ENCODE measurements at places on chromosomes 2 and 18.

GRCh38 chr18:23878336-23878900, 136.1 kb upstream of the TTC39C start:
- no peak for DNase-seq

- DNase-seq, result no peak
Measured at GRCh38 chr2:207290833-207291624, 125.3 kb upstream of the KLF7 start.

GRCh38 chr2:241391892-241392665, 36.0 kb downstream of the FARP2 start:
- peak; percentile 25 for DNase-seq

DNA sequence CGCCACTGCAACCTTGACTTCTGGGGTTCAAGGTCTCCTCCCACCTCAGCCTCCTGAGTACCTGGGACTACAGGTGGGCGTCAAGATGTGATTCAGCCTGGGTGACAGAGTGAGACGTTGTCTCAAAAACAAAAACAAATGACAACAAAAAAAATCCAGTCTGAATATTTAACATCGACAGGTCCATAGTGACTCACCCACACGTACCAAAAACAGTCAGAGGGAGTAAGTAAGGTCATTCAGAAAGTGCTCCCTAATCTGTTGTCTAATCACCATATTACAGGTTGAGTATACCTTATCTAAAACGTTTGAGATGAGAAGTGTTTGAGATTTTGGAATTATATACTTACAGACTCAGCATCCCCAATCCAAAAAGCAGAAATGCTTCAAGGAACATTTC, 24.4 kb downstream of the SAP130 start:
- DNase-seq, result no peak

DNA sequence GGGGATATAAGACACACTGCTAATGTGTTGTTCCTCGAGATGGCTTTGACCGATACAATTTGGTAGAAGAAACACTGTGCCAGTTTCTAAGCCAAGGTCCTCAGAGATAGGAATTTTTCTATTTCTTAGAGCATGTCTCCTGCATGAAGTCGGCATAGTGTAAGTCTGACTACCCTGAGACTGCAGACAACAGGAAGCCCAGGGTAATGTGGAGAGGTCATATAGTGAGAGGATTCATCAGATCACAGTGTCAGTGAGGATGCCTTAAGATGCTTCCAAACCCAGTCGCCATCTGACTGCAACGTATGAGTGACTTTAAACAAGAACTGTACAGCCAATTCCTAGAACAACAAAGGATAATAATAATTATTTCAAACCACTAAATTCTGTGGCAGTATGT, 818.3 kb upstream of the GYPC start:
- no peak for DNase-seq

- no peak for DNase-seq
Measured at GRCh38 chr2:134739236-134739878, 20.6 kb upstream of the TMEM163 start.

GRCh38 chr2:159119652-159120257, 151.3 kb downstream of the TANC1 start:
- no peak for DNase-seq

GRCh38 chr2:219628986-219629901, 1.8 kb downstream of the SLC4A3 start:
- DNase-seq, result no peak

DNA sequence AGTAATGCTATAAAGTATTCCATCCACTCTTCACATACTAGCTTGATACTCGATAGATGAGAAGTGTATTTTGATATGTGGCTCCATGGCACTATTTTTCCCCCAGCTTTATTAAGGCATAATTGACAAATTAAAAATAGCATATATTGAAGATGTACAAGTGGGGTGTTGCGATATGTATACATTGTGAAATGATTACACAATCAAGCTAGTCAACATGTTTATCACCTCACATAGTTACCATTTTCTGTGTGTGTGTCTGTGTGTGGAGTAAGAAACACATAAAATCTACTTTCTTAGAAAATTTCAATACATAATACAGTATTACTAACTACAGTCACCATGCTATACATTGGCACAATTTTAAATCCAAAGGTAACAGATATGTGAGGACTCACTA, 82.5 kb upstream of the MYT1L start:
- no peak for DNase-seq

- DNase-seq, result no peak
Measured at GRCh38 chr2:181949047-181949446, 36.6 kb upstream of the PPP1R1C start.

DNA sequence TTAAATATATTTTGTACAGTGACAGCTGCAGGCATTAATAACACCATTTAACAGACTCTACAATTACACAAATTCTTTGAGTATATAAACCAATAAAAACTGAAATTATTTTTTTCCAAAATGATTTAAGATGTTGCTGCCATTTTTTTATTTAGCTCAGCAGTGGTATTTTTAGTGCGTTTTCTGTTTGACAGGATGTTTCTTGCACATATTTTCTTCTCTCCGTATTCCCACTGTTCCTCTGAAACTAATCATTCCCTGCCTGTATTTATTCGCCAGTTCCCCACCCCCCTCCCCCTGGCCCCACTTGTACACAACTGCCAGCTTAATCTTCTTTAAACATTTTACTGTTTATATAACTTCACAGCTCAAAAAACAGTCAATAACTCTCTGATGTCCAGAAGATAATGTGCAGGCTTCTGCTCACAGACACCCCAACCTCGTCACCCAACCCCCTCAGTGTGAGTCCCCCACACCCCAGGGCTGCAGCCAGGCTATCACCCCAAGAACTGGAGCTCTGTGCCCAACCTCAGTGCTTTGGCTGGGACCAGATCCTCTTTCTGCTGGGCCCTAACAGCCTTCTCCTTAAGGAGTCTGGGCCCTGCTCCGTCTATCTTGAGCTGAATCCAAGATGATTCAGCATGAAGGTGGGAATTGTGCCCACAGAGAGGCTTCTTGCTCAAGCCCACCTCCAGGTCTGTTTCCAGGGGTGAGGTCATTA, 41.6 kb upstream of the MAP4K4 start:
- DNase-seq, result no peak

- DNase-seq, result no peak
Measured at GRCh38 chr18:36189486-36189885, 2.2 kb downstream of the MOCOS start.

DNA sequence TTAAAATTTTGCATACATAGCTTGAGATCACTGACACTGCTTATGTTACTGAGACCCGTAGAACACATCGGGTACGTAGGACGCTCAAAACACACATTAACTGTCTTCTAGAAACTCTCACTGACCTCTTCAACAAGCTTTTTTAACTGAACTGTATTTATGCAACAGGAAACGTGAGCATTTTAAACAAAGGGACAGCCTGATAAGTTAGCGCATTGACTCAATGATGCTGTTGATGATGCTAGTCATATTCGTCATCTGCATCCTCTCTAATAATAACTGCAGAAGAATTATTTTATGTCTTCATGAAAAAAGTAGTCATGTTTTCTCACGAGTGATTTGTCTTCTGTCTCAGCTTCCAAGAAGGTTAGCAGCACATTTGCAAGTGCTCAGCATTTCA, 824.0 kb downstream of the DCDC2C start:
- no peak for DNase-seq

- DNase-seq, result no peak
Measured at GRCh38 chr18:9691235-9691634, 16.9 kb upstream of the RAB31 start.

DNA sequence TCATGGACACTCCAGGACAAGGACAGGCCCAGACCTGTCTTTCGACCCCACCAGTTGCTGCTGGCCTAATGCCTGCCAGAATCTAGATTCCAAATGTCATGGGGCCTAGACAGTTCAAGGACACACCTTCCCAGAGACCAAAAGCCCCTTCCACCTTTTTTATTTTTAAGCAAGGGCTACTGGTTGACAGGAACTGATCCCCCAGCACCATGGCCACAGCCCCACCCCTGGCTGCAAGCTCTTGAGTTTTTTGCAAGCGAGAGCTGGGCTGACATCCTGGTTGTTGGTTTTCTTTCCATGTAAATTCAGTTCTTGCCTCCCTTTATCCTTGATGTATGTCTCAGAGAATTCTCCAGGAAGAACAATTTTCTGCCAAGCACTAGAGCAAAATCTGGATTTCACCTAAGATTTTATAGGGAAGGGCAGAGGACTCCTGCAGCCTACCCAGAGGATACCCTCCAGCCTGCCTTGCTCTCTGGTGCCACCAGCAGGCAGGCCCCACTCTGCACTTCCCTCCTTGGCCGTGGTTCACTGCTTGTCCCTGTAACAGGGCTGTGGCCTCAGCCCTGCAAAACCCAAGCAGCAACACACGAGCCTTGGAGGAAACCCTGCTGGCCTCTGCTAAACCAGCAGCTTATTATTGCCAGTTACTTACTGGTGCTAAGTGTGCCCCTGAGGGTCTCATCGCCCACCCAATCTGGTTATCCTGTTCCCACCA, 97.7 kb downstream of the TWIST2 start:
- peak; percentile 25 for DNase-seq

DNA sequence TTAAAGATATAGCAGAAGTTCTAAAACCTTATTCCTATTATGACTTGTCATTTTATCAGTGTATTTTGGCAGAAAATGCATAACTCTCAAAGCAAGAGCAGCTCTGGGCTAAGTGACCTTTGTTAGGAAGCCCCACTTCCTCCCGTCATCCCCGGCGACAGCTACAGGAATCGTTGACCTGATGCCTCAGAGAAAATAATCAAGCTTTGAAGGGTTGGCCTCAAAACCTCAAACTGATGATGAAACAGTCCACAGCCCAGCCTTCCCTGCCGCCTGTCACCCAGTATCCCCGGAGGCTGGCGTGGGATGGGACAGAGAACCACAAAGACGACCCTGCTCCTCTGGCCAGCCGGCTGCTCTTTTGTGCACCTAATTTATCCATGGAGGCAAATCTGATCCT, 65.3 kb downstream of the KCNF1 start:
- no peak for DNase-seq
